Epithelial cell of umbilical artery (primary cell): ENCODE measurements at places on chromosomes 12 and 14. TPM values are rescaled to one million over a fixed set of nuclear protein-coding genes. Genes with fewer than 3 reads are reported as not detected.

FAM181A gene
- not detected in 2 replicates for total RNA-seq

HSPA2 gene
- 2.9 and 3.6 TPM in 2 replicates for total RNA-seq

GPR137C gene
- total RNA-seq: 0.65 and 1.4 TPM in 2 replicates

IGF1 gene
- not detected in 2 replicates for total RNA-seq

CCDC177 gene
- total RNA-seq: not detected in 2 replicates

TAS2R31 gene
- total RNA-seq: 5.2 and 6.8 TPM in 2 replicates

KRT73 gene
- total RNA-seq: not detected in 2 replicates

TCTN2 gene
- total RNA-seq: 4.6 and 8.1 TPM in 2 replicates

SLC7A7 gene
- 10.1 and 23.3 TPM in 2 replicates for total RNA-seq

ACOT6 gene
- 0.30 TPM in 1 of 2 replicates, not detected in the other for total RNA-seq

FAM186B gene
- 0.32 TPM in 1 of 2 replicates, not detected in the other for total RNA-seq
